Liver (tissue), 10 donors: ENCODE measurements at places on chromosomes 6 and 20. TPM values are rescaled to one million over a fixed set of nuclear protein-coding genes. Genes with fewer than 3 reads are reported as not detected.

DNA sequence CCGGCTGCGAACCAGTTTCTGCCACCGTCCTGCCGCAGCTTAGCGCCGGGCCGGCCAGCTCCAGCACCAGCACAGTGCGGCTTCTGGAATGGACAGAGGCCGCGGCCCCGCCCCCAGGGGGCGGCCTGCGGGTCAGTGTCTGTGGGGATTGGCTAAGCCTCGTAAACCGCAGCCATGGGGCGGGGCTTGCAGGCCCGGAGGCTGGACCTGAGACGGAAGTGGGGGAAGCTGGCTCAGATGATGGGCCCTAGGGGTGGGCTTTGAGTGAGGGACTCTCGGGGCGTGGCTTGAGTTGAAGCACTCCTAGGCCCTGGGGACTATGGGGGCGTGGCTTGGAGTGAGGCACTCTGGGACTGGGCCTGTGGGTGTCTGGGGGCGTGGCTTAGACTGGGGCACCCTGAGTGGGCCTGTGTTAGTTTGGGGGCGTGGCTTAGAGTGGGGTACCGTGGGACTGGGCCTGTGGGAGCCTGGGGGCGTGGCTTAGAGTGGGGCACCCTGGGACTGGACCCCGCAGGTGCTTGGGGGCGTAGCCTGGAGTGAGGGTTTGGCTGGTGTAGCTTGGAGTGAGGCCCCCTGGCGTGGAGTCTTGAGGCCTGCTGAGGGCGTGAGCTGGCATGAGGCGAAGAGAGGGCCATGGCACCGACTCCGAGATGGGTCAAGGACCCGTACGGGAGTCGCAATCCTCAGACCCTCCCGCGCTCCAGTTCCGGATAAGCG lies 6.6 kb downstream of the L3MBTL1 start:
- peak; percentile 95 for DNase-seq
- H3K4me1 ChIP-seq: peaks cover 15% of the 10 kb centered on the region
- H3K36me3 ChIP-seq: no peaks in the 10 kb centered on the region
- H3K27me3 ChIP-seq: no peaks in the 10 kb centered on the region
- peak overlapping the region; percentile 85 for H3K4me3 ChIP-seq

- H3K27ac ChIP-seq: no peak overlapping the region
- no peaks in the 10 kb centered on the region for H3K4me1 ChIP-seq
Observed at GRCh38 chr6:938271-938905, 245.4 kb upstream of the EXOC2 start.

DNA sequence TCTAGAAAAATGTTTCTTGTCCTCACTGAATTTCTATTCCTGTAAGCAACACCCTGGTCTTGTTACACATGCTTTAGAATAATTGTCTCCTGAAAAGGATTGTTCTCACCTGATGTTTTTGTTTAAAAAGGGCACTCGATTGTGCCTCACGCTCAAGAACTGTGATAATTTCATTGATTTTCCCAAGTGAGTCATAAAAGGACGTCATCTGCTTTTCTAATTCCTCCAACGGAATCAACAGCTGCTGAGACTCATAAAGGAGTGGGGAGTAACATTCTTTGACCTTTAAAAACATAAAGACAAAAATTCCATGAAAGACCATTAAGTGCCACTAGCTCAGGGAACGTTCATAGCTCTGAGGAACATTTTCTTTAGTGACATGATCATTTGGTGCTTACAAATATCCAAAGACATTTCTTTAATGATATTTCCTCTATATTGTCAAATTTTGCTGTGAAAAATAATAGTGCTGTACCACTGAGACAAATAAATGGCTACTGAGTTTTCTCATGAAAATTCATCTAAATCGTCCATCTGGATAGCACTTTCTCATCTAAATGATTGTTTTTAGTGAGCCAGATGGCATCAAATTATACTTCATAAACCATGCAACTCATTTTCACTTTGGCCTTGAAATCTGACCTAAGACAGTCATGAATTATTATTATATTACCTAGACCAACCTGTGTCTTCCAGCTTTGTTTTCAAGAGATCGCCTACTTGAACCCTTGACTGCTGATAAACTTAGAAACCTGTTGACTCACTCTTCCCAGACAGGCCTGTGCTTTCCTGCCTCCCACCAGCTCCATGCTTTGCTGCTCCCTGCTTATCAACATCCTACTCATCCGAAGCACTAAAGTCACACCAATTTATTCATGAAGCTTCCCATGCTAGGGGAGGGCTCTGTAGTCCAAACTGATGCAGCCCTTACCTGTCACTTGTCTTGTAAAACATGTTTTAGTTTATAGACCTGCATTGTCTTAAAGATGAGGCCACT lies 178.2 kb downstream of the SYNE1 start:
- no peaks in the 10 kb centered on the region for H3K27me3 ChIP-seq
- H3K27ac ChIP-seq: no peak overlapping the region
- H3K4me1 ChIP-seq: no peaks in the 10 kb centered on the region
- no peaks in the 10 kb centered on the region for H3K36me3 ChIP-seq

- no peak overlapping the region for H3K27ac ChIP-seq
- H3K36me3 ChIP-seq: no peaks in the 10 kb centered on the region
- H3K4me3 ChIP-seq: no peak overlapping the region
- H3K4me1 ChIP-seq: no peaks in the 10 kb centered on the region
- no peaks in the 10 kb centered on the region for H3K27me3 ChIP-seq
- DNase-seq: no peak
Observed at GRCh38 chr6:78363688-78364087, 503.7 kb upstream of the IRAK1BP1 start.

- H3K27ac ChIP-seq: no peak overlapping the region
- DNase-seq: no peak
- no peaks in the 10 kb centered on the region for H3K4me1 ChIP-seq
- no peaks in the 10 kb centered on the region for H3K36me3 ChIP-seq
Observed at GRCh38 chr6:2756687-2757224, 6.0 kb upstream of the MYLK4 start.

DNA sequence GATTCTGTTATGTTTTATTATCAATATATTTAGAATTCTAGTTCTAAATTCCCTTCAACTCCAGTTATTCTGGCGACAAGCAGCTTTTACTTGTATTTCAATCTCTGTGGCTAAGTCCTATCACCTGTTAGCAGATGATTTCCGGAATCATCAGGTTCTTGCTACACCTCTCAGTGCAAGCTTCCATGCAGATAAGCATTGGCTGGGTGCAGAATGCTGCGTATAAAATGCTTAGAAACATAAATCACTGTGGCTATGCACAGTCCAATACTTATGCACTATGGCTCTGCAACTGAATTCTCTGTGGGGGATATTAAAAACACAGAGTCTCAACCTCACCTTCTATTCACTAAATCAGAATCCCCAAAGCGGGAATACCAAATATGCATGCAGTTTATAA lies 720.0 kb downstream of the EYS start:
- H3K27ac ChIP-seq: no peak overlapping the region
- no peaks in the 10 kb centered on the region for H3K36me3 ChIP-seq
- H3K27me3 ChIP-seq: no peaks in the 10 kb centered on the region
- no peak overlapping the region for H3K4me3 ChIP-seq

- no peak for DNase-seq
- H3K36me3 ChIP-seq: no peaks in the 10 kb centered on the region
Observed at GRCh38 chr6:76706631-76707030, 634.2 kb upstream of the IMPG1 start.

GRCh38 chr6:41713159-41713649 lies 22.2 kb downstream of the TFEB start:
- DNase-seq: no peak
- H3K4me1 ChIP-seq: peaks cover 4% of the 10 kb centered on the region
- H3K4me3 ChIP-seq: no peak overlapping the region
- H3K27me3 ChIP-seq: no peaks in the 10 kb centered on the region
- H3K27ac ChIP-seq: peak overlapping the region; percentile 65

DNA sequence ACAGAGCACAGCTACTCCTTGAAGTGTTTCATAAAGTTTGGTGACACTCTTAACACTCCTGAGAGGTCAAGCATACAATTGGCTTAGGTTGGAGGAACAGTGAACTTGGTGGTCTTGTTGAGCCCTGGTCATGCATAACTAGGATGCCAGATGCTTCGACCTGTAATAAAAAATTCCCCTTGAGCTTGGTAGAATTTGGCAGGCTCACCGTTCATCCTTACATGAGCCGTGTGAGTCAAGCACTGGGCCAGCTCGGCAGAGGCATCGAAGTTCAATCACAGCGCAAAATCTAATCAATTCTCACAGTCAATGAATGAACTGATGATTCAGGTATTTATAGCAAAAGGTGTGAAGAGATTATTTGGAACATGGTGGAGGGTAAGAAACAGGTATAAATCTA lies 33.7 kb downstream of the CYP24A1 start:
- H3K27ac ChIP-seq: no peak overlapping the region
- no peaks in the 10 kb centered on the region for H3K36me3 ChIP-seq
- H3K4me1 ChIP-seq: no peaks in the 10 kb centered on the region
- no peaks in the 10 kb centered on the region for H3K27me3 ChIP-seq

GRCh38 chr6:142440600-142441293 lies 138.9 kb downstream of the ADGRG6 start:
- peaks cover 60% of the 10 kb centered on the region for H3K36me3 ChIP-seq
- no peak for DNase-seq
- no peak overlapping the region for H3K4me3 ChIP-seq
- no peaks in the 10 kb centered on the region for H3K4me1 ChIP-seq

GRCh38 chr20:19727251-19727847 lies 30.7 kb upstream of the RIN2 start:
- no peaks in the 10 kb centered on the region for H3K27me3 ChIP-seq
- no peak for DNase-seq
- no peak overlapping the region for H3K4me3 ChIP-seq
- no peaks in the 10 kb centered on the region for H3K36me3 ChIP-seq

ZC2HC1B gene
- not detected for total RNA-seq

MROH8 gene
- total RNA-seq: 2.0 TPM

SLC52A3 gene
- total RNA-seq: not detected

PPP1R18 gene
- total RNA-seq: 11.5 TPM
